Activated CD8-positive, alpha-beta memory T cell treated with anti-CD3 and anti-CD28 coated beads, Interleukin-2, amount 50 U/mL, for 4 hours (primary cell): ENCODE measurements at places on chromosomes 4 and X.

DNA sequence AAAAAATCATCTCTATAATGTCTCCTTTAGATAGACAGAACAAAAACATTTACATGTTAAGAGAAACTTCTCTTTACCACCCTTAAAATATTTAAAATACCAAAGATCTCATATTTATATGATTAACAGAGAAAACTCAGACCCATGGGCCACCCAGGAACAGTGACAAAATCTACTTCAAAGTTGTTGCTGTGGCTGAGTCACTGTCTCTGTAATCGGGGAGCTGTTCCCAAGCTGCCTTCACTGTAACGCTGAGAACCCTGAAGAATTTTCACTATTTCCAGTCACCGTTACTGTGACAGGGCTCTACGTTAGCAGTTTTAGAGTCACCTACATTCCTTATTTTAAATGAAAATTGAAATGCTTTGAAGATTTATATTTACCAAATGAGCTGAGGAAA lies 9.0 kb upstream of the DAPP1 start:
- DNase-seq = no peak

DNA sequence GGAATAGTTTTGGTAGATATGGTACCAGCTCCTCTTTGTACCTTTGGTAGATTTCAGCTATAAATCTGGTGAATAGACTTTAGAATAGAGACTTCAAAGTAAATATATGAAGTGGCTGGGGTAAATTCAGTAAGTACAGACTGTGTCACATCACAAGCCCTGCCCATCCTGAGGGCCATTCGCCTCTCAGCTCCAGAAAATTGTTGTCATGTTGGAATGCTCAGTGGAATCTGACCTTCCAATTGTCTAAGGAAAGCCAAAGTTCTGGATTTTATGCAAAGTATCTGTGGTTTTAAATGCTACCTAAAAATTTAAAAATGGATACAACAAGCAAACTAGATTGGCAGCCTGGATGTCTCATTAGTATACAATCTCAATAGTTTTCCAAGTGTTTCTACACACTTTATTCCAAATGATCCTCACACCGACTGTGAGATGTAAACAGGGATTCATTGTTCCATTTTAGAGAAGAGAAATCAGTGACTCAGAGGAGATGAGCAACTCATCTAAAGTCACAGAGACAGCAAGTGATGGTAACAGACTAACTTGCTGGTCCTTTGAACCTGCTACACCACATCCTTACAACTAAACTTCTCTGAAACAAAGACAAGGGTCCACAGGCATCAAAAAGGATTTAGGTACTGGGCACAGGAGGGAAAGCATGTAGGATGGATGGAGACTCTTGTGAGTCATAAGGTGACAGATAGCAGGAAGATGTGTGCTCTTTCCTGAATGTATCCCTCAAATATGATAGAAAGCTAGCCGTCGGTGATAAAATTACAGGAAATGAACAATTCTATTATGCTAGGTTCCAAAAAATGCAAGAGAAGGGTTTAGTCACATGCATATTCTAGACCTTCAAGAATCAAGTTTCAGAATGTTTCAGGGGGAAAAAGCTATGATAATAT lies 127.3 kb downstream of the ATP10D start:
- DNase-seq = no peak

DNA sequence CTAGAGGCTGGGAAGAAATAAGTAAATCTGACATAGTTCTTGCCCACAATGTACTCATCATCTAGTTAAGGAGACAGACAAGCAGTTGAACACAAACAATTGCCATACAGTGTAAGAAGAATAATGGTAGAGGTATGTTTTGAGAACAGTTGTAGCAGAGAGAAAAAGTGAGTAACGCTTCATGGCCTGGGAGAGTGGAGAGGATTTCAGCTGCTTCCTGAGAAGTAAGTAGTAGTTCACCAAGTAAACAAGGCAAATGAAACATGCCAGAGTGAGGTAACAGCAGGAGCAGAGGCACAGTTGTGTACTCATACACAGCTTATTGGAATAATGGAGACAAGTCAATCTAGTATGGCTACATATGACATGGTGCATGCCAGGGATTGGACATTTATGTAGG lies 53.6 kb upstream of the RAP2C start:
- DNase-seq = no peak

GRCh38 chrX:93985344-93986307 lies 311.6 kb downstream of the FAM133A start:
- no peak for DNase-seq

DNA sequence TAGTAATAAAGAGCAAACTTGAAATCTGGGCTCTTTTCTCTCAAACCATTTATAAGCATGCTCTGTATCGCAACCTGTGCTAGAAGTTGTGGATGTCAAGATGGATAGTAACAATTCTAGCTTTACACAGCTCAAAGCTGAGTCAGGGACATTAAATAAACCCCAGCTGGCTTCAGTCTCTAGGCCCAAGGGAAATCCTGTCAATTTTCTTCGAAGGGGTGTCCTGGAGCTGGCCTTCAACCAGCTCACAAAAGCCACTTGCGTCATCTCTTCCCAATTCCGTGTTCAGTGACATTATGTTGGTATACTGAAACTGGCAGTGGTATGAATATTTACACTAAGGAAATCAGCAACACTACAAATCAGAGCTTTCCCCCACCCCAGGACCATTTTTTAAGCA lies 89.8 kb upstream of the PRKG2 start:
- no peak for DNase-seq

- DNase-seq = no peak
Measured at GRCh38 chr4:80452768-80453167, 117.2 kb downstream of the CFAP299 start.

DNA sequence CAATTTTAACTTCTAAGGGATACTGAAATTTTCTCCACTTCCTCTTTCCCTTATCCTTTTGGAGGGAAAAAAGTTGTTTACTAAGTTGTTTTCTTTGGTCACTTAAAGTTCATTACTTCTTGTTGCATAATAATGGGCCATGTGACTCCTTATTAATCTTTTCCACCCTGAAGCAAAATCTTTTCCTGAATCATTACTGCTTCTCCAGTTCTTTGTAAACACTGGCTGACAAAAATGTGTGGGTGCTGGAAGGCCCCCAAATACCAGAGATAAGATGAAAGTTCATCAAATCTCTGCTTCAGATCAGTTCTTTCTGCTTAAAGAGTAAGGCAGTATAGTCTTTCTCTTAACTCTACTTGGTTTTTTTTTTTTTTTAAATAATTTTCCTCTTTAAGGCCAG lies 108.9 kb upstream of the NHS start:
- no peak for DNase-seq

DNA sequence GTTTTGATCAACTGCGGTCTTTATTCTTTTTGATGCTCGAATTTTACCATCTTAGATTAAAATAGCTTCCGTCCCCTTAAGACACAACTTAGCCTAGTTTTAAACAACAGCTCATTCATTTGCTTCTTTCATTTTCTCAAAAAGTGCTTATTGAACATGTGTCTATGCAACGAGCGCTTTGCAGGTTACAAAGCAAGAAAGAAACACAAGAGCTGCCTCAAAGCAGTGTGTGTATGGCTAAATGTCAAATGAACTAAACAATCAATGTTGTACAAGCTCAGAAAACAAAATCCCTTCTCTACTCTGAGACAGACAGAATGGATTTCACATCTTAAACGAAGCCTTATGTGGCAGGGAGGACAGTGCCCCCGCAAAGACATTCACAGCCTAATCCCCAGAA lies 61.0 kb downstream of the EVC2 start:
- DNase-seq = no peak

- DNase-seq = no peak
Measured at GRCh38 chr4:1713003-1713851, 1.1 kb upstream of the SLBP start.

DNA sequence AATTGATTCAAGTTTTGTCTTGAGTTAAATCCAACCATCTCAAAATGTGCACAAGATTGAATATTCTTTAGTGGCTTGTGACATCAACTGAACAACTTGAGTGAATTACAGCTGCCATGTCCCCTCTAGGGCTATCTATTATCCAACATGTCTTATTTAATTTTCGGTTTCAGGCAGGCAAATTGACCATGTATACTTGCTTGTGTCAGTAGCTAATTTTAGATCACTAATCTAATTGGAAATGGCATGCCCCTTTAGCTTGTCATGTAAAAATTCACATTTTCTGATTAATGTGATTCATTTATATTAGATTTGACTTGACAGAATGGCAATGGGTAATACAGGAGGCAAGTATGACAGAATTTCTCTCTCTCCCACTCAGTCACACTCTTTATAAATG lies 93.2 kb upstream of the NR0B1 start:
- DNase-seq = no peak

GRCh38 chr4:170170861-170171260 lies 81.1 kb upstream of the AADAT start:
- no peak for DNase-seq

GRCh38 chr4:172727631-172728030 lies 441.0 kb upstream of the GALNT7 start:
- no peak for DNase-seq

- DNase-seq = no peak
Measured at GRCh38 chrX:113315927-113316326, 475.3 kb upstream of the AMOT start.

DNA sequence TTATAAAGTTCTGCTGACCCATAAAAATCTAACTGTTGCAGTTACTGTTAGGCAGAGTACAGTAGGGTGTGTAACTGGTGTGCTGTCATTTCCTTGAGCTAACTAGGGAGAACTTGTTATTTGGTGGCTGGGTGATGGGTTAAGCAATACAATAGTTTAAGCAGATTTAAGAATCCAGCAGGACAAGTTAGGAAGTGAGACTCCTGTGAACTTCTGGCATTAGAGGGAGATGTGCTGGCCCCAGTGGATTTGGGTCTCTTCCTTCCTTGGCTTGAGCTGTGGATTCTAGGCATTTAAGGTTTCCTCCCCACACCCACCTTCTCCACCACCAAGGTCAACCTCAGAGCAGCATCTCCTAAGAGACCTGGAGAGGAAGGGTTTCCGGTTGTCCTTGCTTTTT lies 70.5 kb downstream of the CLCN5 start:
- DNase-seq = no peak
